ENCODE measurements at places on chromosomes 2 and 18. TPM values are rescaled to one million over a fixed set of nuclear protein-coding genes. Genes with fewer than 3 reads are reported as not detected.
A peak's percentile ranks its signal among the peaks of the same experiment; 100 is the strongest.

The CXCR1 gene
- 1.3 TPM for total RNA-seq

The COLEC11 gene
- 0.89 TPM for total RNA-seq

The ACMSD gene
- total RNA-seq = not detected

DNA sequence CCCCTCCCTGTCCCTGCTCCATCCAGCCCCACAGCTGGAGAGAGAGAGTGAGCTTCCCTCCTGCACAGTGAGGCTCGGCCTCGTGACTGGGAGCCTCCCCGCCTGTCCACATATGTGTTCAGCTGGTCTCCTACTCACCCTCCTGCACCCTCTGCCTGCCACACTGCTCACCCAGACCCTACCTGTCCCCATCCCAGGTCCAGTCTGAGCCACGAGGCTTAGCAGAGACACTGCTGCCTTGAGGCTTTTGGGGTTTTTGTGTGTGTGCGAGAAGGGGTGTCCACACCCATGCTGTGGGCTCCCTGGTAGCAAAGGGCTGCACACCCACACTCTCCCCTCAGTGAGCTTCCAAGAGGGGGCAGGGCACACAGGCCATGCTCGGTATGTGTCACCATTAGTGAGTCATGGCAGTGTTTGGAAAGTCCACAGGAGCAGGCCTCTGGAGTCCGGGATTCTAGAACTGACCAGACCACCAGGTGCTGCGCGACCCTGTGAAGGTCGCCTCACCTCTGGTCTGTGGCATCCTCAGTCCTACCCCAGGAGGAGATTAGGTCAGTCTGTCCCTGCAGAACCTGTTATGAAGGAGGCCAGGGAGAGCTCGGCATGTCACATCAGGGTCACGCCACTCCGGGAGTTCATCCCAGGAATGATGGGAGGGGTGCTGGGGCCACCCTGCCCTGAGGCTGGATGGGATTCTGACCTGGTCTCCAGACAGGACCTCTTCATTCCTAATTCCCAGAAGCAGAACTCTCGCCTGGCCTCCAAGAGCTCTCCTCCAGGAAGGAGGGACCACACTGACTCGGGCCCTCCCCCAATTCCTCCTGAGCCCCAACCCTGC is 39.9 kb upstream of the SMAD7 start:
- no peak for DNase-seq
- no peak overlapping the region for H3K27ac ChIP-seq
- H3K36me3 ChIP-seq = no peaks in the 10 kb centered on the region
- H3K27me3 ChIP-seq = no peaks in the 10 kb centered on the region
- H3K4me3 ChIP-seq = no peak overlapping the region

GRCh38 chr18:22609642-22610041 is 191.9 kb upstream of the CTAGE1 start:
- H3K27ac ChIP-seq = peak overlapping the region; percentile 64
- no peaks in the 10 kb centered on the region for H3K27me3 ChIP-seq
- peaks cover 23% of the 10 kb centered on the region for H3K4me1 ChIP-seq
- peak overlapping the region; percentile 10 for H3K4me3 ChIP-seq

The KCNIP3 gene
- total RNA-seq = 1.0 TPM

- H3K4me1 ChIP-seq = peaks cover 3% of the 10 kb centered on the region
- no peak overlapping the region for H3K27ac ChIP-seq
- H3K27me3 ChIP-seq = no peaks in the 10 kb centered on the region
- no peaks in the 10 kb centered on the region for H3K36me3 ChIP-seq
These were observed 439.1 kb upstream of the ID2 start for GRCh38 chr2:8242739-8243138.

DNA sequence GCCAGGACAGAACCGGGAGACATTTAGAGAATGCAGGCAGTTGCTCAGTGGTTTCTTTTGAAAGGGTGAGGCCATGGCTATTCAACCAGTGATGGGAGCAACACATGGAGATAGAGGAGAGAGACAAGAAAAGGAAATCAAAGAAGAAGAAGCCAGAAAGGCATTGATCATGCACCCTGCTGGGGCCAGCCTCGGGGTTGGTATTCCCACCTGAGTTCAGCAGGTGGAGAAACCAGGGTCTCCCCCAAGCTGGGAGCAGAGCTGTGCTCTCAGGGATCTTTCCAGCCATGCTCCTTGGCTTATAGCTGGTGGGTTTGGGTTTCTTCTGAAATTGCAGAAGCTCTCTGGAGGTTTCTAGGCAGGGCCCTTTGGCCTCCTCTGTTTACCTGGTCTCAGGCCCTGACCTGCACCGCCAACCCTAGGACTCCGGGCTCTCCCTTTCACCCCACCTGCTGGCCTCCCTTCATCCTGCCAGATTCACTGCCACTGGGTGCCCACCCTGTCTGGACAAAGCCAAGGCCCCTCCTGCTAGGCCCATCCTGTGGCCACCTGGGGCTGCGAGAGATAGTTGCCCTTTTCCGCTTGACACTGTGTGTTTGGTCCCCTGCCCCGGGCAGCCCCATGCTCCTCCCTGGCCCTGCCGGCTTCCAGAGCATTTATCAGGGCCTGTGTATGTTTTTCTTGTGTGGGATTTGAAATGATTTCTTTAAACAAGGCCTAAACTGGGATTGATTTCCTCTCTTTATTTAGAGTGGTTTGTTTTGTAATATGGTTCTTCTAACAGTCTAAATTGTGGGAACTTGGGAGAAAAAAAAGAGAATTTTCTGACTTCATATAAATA is 126.7 kb downstream of the DDX1 start:
- no peak for DNase-seq
- no peak overlapping the region for H3K27ac ChIP-seq
- H3K4me3 ChIP-seq = no peak overlapping the region
- H3K4me1 ChIP-seq = no peaks in the 10 kb centered on the region
- H3K27me3 ChIP-seq = no peaks in the 10 kb centered on the region

The PAIP2B gene
- 7.3 TPM for total RNA-seq

GRCh38 chr18:9856092-9856491 is 29.7 kb upstream of the TXNDC2 start:
- H3K27me3 ChIP-seq = no peaks in the 10 kb centered on the region
- H3K36me3 ChIP-seq = peaks cover 9% of the 10 kb centered on the region

The OTX1 gene
- 1.7 TPM for total RNA-seq

- H3K36me3 ChIP-seq = no peaks in the 10 kb centered on the region
- no peaks in the 10 kb centered on the region for H3K4me1 ChIP-seq
- no peaks in the 10 kb centered on the region for H3K27me3 ChIP-seq
- no peak for DNase-seq
- no peak overlapping the region for H3K4me3 ChIP-seq
These were observed 67.6 kb downstream of the LONRF2 start for GRCh38 chr2:100254646-100255210.

DNA sequence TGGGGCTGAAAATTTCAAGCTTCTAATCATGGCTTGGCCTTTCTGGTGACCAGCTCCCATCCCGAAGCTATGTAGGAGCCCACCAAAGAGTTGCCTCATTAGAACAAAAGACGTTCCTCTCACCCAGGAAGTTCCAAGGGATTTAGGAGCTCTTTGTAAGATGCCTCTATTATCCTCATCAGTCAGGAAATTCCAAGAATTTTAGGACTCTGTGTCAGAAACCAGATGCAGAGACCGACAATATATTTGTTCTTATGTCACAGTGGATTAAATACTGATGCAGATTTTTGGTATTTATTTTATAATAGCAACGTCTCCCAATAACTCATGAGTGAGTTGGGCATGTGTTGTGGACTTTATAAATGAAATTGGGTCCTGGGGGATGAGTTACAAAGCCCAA is 91.8 kb upstream of the SKOR2 start:
- no peaks in the 10 kb centered on the region for H3K36me3 ChIP-seq
- H3K27ac ChIP-seq = no peak overlapping the region
- DNase-seq = no peak
- H3K4me1 ChIP-seq = no peaks in the 10 kb centered on the region
- H3K4me3 ChIP-seq = no peak overlapping the region

- H3K27ac ChIP-seq = no peak overlapping the region
- peaks cover under 1% of the 10 kb centered on the region for H3K36me3 ChIP-seq
- H3K27me3 ChIP-seq = no peaks in the 10 kb centered on the region
- no peak for DNase-seq
- H3K4me1 ChIP-seq = no peaks in the 10 kb centered on the region
These were observed 198.3 kb downstream of the MGAT5 start for GRCh38 chr2:134452042-134452733.

GRCh38 chr18:1663879-1664705 is 759.4 kb downstream of the ADCYAP1 start:
- no peak overlapping the region for H3K4me3 ChIP-seq
- no peaks in the 10 kb centered on the region for H3K4me1 ChIP-seq
- DNase-seq = no peak
- H3K27me3 ChIP-seq = no peaks in the 10 kb centered on the region
- no peaks in the 10 kb centered on the region for H3K36me3 ChIP-seq
- no peak overlapping the region for H3K27ac ChIP-seq

- no peak overlapping the region for H3K27ac ChIP-seq
- peaks cover 34% of the 10 kb centered on the region for H3K36me3 ChIP-seq
- DNase-seq = no peak
These were observed 1.9 kb downstream of the HTRA2 start for GRCh38 chr2:74531666-74532065.
